ENCODE measurements at places on chromosomes 16 and 17.
A peak's percentile ranks its signal among the peaks of the same experiment; 100 is the strongest.

- DNase-seq, result no peak
Observed at GRCh38 chr17:1796800-1797199, 32.9 kb downstream of the SMYD4 start.

DNA sequence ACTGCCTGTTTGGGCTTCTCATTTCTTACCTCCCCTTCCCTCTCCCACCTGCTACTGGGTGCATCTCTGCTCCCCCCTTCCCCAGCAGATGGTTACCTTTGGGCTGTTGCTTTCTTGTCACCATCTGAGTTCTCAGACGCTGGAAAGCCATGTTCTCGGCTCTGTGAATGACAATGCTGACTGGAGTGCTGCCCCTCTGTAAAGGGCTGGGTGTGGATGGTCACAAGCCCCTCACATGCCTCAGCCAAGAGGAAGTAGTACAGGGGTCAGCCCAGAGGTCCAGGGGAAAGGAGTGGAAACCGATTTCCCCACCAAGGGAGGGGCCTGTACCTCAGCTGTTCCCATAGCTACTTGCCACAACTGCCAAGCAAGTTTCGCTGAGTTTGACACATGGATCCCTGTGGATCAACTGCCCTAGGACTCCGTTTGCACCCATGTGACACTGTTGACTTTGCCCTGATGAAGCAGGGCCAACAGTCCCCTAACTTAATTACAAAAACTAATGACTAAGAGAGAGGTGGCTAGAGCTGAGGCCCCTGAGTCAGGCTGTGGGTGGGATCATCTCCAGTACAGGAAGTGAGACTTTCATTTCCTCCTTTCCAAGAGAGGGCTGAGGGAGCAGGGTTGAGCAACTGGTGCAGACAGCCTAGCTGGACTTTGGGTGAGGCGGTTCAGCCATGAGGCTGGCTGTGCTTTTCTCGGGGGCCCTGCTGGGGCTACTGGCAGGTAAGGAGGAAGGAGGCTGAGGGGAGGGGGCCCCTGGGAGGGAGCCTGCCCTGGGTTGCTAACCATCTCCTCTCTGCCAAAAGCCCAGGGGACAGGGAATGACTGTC lies at the start of gene CD68:
Gene CD68 (plus strand): TSS at position 638 of the 833 bp plus-strand sequence. CDS start 40 bp downstream, at position 678.
- DNase-seq, result peak; percentile 88

GRCh38 chr16:22673421-22673831 lies 140.5 kb upstream of the HS3ST2 start:
- no peak for DNase-seq

DNA sequence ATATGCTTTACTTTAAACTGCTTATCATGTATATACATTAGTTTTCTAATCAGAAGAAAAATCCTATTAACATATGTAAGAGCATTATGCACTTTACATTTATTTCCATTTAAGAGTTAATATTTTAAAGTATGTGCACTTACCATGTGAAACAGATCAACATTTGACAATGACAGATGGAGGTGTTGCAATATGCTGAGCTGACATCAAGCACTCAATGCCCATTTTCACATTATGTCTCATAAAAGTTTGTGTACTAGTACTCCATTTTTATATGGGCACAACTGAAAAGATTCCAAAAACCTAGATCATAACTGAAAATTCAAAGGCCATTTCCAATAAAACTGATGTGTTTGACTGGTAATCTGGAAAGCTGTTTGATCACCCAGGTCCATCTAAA lies 420.9 kb upstream of the SOX9 start:
- DNase-seq, result no peak

DNA sequence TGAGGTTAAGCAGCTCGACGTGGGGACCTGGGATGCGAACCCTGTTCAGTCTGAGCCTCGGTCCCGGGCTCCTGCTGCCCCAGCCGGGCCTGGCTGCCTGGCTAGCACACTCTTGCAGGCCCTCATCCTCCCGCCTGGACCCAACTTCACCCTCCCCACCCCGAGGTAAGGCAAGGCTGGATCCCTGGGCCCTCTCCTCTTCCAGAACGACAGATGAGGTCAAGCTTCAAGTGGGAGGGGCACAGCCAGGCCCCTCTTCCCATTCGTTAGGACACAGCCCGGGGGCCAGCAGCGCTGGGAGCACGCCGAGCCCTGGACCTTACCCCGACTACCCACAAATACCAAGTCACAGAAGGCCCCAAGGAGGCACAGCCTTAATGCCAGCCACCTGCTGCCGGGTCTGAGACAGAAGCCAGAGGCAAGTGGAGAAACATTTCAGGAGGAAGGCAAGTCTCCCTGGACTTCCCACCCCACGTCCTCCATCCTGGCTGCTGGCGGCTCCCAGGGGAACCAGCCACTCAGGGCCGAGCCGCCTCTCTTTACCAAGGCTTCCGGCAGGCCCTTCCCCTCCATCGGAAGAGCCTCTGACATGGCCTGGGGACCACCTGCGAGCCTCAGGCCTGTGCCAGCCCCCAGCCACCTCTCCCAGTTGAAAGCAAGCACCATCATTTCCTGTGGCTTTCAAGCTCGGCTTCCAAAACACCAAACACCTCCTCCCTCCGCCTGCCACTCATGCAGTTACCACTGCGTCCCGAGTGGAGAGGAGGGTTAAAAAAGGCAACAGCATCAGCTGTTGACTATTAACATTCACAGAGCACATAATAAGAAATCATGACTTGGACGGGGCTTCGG lies 59.9 kb downstream of the RPH3AL start:
- DNase-seq, result no peak

DNA sequence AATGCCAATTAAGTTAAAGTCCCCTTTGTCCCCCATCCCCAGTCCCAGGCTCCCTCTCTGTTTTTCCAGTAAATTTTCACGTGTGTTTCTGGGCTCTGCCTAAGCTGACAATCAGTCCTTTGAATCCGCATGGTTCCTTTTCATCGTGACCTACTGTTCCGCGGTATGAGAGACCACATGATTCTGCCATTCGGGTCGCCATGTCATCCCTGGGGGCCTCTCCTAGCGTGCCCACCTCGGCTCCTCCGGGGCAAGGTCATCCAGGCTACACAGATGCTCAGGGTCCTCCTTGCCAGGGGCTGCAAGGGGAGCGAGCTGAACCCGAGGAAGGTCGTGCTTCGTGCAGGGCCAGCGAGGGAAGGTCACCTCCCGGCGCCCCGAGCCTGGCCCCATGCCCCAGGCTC lies 157.6 kb downstream of the RAB11FIP4 start:
- peak; percentile 48 for DNase-seq

DNA sequence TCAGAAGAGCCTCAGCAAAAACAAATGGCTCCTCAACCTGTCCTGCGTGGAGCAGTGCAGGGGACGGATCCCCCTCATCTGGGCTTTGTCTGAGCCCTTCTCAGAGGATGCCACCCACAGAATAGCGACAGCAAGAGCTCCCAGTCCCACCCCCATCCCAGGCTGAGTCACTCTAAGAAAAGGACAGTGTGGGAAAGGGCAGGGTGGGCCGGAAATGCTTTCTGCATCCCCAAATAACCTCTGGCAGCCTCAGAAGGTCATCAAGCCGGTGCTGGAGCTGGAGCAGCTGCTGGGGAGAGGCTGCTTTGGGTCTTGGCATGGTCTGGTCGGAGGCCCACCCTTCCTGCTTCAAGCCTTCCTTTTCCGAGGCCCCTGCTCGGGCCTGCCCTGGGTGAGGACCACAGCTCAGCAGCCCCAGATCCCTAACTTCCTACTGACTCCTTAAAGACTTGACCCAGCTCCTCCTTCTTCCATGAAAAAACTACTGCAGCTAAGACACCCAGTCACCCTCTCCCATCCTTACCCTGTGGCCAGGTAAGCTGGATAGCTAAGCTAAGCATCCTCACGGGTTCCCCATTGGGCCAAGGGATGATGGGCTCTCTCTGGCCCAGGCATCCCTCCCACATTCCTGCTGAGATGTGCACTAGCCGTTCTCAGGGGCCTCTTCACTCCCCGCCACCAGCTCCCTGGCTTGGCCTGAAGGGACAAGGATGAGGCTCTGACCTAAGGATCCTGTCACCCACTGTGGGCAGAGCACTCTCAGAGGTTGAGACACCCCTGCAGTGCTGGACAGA lies 8.7 kb downstream of the SLC12A4 start:
- DNase-seq, result no peak

- DNase-seq, result no peak
Observed at GRCh38 chr17:29663155-29663554, 40.4 kb upstream of the CORO6 start.
